ENCODE measurements at places on chromosomes 4 and X. TPM values are rescaled to one million over a fixed set of nuclear protein-coding genes. Genes with fewer than 3 reads are reported as not detected.

- no peak for DNase-seq
These were observed 24.5 kb upstream of the SORBS2 start for GRCh38 chr4:185836241-185837084.

Gene GASK1B
- total RNA-seq, result 23.6 TPM

DNA sequence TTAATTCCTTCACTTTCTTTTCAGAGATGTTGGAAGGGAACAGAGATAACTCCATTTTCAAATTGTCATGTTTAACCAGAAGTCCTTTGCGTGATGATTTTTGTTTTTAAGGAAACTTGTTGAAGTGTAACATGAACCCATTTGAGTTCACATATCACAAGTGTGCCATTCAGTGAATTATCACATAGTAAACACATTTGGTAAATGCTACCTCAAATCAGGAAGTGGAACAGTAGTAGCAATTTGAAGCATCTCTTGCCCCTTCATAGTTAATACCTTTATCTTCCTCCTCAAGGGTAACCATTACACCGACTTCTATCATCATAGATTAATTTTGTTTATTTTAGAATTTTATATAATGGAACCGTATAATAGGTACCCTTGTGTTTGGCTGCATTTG is 35.8 kb downstream of the KDM6A start:
- no peak for DNase-seq

DNA sequence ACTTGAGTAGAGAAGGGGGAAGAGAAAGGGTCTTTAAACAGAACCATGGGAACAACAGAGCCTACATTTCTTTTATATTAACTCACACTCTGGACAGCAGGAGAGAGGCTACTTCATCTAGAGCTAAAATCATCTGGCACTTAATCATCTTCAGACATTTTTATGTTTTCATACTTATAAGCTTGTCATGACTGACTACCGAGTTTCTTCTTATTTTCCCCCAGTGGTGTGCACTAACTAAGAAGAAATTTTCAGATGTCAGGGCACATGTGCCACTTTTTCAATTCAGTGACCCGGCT is 11.8 kb upstream of the RTL5 start:
- no peak for DNase-seq

Gene BGN
- total RNA-seq, result 10.1 TPM

DNA sequence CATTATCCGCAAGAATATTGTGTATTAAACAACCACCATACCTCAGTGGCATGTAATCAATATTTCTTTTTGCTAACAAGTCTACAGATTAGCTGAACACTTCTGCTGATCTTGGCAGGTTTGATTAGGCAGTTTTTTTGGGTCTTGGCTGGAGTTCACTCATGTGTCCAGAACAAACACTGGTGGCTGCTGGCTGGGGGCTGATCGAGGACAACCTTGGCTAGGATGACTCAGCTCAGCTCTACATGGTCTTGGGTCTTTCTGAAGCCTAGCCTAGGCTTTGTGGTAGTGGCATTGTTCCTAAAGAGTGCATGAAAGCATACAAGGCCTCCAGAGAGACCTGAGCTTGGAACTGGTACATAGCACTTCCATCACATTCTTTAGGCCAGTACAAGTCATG is 41.1 kb downstream of the PPEF1 start:
- no peak for DNase-seq

DNA sequence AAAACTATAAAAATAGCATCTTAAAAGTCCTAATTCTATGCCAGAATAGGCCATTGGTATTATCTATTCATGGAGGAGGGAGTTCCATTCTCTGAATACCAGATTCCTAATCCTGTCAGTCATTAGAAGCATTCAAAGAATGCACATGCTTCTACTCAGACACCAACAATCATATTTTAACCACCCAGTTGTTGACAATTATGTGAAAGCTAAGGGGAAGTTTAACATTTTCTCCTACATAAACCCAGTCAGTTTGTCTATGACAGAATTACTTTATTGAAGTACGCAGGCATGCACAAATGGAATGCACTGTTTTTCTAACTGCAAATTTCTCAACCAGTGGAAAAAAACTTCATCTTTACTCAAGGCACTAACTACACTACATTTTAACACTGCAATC is 69.6 kb upstream of the MTNR1A start:
- DNase-seq, result peak; percentile 93

DNA sequence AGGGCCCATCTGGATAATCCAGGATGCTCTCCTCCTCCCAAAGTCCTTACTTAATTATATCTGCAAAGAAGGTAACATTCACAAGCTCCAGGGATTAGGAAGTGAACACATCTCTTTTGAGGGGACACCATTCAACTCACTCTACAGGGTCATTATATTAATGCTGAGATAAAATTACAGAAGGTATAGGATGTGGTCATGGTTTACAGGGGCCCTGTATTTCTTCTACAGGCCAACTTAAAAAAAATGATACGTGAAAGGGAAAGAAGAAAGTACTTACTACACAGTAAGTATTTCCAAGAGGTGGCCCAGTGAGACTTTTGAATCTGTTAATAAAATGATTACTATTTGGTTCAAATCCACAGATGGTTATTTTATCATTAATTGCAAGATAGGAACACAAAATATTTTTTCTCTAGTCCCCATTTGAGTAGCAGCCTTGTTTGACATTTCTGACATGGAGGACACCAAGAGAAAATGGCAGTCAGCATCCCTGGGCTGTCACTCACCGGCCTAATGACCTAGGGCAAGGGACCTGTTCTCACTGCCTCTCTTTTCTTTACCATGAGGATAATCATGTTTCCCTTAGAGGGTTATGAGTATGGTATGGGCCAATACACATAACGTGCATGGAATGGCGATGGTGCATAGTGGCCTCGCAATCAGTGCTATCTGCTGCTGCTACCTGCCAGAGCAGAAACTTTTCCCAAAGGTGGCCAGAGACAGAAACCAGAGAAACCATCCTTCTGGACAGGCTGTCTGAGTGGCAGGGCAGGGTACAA is 140.5 kb downstream of the PTTG2 start:
- DNase-seq, result no peak

Gene XAGE2
- not detected for total RNA-seq

Gene TREX2
- total RNA-seq, result 1.8 TPM

DNA sequence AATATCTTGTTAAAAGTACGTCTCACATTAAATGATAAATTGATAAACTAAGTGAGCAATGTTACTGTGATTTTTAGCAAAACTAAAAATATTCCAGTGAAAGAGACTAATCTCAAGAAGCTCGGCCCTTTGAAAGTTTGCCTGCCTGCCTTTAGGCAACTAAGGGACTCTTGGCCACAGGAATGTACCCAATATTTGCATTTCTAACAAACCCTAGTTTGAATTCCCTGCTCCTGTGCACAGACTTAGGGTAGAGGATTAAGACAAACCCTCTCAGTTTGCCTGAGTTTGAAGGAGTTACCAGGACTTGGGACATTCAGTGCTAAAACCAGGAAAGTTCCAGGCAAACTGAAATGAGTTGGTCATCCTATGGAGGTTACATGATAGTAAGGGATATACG is 157.1 kb downstream of the SCFD2 start:
- no peak for DNase-seq

- DNase-seq, result no peak
These were observed 313.1 kb upstream of the TACR3 start for GRCh38 chr4:104032896-104033295.

- DNase-seq, result peak; percentile 95
These were observed 72.2 kb upstream of the ELOVL6 start for GRCh38 chr4:110270492-110271197.

DNA sequence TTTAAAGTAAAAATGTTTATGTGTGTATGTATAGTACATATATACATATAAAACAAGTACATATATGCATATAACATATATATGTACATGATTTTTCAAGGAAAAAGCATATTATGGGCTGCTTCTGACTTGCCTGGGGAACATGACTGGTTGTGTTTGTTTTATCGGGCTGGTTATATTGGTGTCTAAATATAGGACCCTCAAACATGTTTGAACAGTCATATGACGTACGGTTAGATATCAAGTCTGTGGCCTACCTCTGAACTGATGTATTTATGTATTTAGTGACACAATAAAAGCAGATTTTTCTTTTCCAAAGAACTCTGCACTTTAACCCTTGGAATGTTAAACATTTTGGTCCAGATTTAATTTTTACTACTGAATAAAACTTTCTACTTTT is 37.9 kb upstream of the ARSD start:
- DNase-seq, result no peak

Gene CXCL13
- total RNA-seq, result not detected

DNA sequence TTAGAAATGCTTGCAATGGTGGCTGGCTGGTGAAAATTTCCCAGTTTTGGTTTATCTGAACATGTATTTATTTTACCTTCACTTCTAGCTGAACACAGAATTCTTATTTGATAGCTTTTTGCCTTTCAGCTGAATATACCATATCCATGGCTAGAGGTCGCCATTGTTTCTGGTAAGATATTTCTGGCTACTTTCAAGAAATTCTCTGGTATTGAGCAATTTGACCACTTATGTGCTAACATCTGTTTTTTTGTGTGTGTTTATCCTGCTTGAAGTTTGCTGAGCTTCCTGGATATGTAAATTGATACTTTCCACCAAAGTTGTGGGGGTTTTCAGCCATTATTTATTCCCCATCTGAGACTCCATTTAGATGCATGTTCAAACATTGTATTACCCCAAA is 75.4 kb downstream of the FBXW7 start:
- peak; percentile 90 for DNase-seq

Gene GTPBP6
- 36.2 TPM for total RNA-seq

- DNase-seq, result peak; percentile 25
These were observed 24.2 kb upstream of the GDPD2 start for GRCh38 chrX:70398899-70399298.

Gene PROM1
- 0.17 TPM for total RNA-seq

Gene DGKK
- not detected for total RNA-seq

DNA sequence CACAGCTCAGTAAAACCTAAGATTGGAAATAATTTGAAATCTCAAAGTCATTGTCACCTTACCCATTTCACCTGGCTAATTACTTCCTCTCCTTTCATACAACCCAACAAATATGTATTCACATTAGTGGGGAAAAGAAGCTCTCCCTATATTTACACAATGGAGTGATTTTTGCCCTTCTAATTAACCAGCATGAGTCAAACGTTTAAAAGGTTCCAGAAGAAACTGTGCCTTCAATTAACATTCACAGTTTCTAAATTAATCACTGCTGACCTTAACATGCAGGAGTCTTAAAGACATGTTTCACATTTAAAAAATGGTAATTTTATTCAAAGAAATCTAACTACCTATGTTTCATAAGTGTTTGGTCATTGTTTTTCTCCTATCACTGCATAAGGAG is 254.6 kb downstream of the CBLL2 start:
- DNase-seq, result no peak

GRCh38 chr4:174266416-174266815 is 17.1 kb downstream of the FBXO8 start:
- DNase-seq, result no peak

Gene CLOCK
- 17.7 TPM for total RNA-seq

DNA sequence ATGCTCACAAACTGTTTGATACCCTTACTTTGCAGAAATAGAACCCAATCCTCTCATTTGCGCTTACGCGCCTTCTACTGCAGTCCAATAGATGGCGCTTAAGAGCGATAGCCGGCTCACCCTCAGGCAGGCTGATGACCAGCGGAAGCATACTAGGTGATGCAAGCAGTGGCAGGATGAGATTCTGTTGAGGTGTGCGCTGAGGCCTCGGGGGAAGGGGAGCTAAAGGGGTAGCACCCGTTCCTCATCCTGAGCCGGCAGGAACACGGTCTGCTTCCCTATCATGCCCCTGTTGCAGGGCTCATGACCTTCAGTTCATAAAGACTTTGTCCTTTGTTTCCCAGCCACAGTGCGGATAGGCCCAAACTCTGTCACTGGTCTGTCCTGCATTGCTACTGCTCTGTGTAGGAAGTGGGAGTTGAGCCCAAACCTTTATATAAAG is 628.9 kb downstream of the TLL1 start:
- peak; percentile 9 for DNase-seq

GRCh38 chr4:16687845-16688244 is 210.6 kb downstream of the LDB2 start:
- DNase-seq, result no peak

DNA sequence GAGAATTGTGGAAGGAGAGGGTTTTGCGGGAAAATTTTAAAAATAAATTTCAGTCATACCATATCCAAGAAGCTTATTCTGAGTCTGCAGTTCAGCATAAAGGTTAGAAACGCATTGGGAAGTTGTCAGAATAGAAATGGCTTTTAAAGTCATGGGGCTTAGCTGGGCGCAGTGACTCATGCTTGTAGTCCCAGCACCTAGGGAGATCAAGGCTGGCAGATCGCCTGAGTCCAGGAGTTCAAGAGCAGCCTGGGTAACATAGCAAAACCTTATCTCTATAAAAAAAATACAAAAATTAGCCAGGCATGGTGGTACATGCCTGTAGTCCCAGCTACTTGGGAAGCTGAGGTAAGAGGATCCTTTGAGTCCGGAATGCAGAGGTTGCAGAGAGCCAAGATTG is 3.9 kb upstream of the PLA2G12A start:
- DNase-seq, result no peak
